ENCODE measurements at places on chromosomes 1 and 21. TPM values are rescaled to one million over a fixed set of nuclear protein-coding genes. Genes with fewer than 3 reads are reported as not detected.

The IL10 gene
- not detected for total RNA-seq

The AK5 gene
- total RNA-seq: 126 TPM

The COL9A2 gene
- 2.7 TPM for total RNA-seq

The DMBX1 gene
- not detected for total RNA-seq

The SLFNL1 gene
- total RNA-seq: 0.65 TPM

The ADAMTS4 gene
- total RNA-seq: 15.5 TPM

The PDZK1 gene
- total RNA-seq: 0.97 TPM

The OR2T1 gene
- not detected for total RNA-seq

The MCOLN3 gene
- total RNA-seq: 0.97 TPM

The DMRTA2 gene
- total RNA-seq: not detected

The KLF17 gene
- not detected for total RNA-seq

The PHACTR4 gene
- 14.8 TPM for total RNA-seq

The ELOVL1 gene
- total RNA-seq: 39.9 TPM

The ST6GALNAC3 gene
- total RNA-seq: 1.9 TPM

The TMPRSS3 gene
- not detected for total RNA-seq

The INSRR gene
- under 0.01 TPM for total RNA-seq

The RAVER2 gene
- 16.6 TPM for total RNA-seq

The ZNF687 gene
- total RNA-seq: 27.4 TPM

The RAB3B gene
- 20.4 TPM for total RNA-seq

The CCDC17 gene
- total RNA-seq: 0.61 TPM

The LCE6A gene
- not detected for total RNA-seq

The E2F2 gene
- total RNA-seq: 0.24 TPM

The RNU1-2 gene
- under 0.01 TPM for total RNA-seq

The VWA5B1 gene
- total RNA-seq: not detected

The RABGGTB gene
- total RNA-seq: 84.9 TPM

The CD53 gene
- total RNA-seq: not detected

The LAMC1 gene
- 472 TPM for total RNA-seq

The CYP4Z1 gene
- total RNA-seq: not detected

The C1orf226 gene
- total RNA-seq: 0.49 TPM

The PPIH gene
- 9.6 TPM for total RNA-seq

The S100A16 gene
- total RNA-seq: 225 TPM

The DNAJC28 gene
- 1.5 TPM for total RNA-seq

The SLC22A15 gene
- total RNA-seq: 22.3 TPM

The C1QC gene
- total RNA-seq: not detected

The C8B gene
- total RNA-seq: not detected
